NCI-H187 (cell line): ENCODE measurements at places on chromosomes 7 and 10.

DNA sequence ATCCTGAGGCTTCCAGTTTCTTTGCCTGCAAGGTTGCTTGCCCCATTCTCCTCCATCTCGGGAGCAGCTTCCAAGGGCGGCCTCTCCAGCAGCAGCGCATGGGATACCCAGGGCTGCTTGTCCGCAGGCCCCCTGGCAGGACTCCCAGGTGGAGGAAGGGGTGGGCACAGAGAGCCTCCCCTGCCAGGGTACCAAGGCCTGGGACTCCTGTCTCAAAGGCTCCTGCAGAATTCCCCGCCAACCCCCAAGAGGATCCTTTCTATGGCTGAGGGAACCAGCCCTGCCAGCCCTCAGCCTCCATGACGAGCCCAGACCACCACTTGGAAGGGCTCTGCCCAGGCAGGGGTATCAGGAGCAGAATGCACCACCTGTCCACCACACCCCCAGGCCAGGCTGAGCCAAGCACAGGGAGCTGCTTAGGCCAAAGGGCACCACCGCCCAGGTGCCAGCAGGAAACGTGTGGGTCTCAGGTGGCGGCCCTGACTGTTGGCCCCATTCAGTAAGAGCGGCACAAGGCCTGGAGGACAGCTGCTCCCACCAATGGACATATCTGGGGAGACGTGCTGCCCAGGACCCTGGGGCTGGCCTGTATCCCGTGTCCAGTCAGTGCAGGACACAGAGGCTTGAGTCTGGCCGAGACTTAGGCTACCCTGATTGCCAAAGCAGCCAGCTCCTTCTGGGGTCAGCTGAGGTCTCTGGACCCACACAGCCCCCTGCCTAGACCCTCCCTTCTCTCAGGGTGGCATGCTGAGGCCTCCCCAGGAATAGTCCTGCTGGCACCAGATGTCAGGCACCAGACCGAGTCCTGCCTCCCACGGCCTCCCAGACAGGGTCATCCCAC, 33.8 kb upstream of the INPP5A start:
- no peak for DNase-seq

GRCh38 chr7:101553018-101553770, 75.9 kb downstream of the MYL10 start:
- DNase-seq, result no peak

- no peak for DNase-seq
Measured at GRCh38 chr7:101501351-101501750, 127.7 kb downstream of the MYL10 start.

GRCh38 chr10:96507044-96507443, 6.7 kb downstream of the TLL2 start:
- DNase-seq, result no peak

- DNase-seq, result no peak
Measured at GRCh38 chr7:105662998-105663397, 81.7 kb upstream of the EFCAB10 start.

DNA sequence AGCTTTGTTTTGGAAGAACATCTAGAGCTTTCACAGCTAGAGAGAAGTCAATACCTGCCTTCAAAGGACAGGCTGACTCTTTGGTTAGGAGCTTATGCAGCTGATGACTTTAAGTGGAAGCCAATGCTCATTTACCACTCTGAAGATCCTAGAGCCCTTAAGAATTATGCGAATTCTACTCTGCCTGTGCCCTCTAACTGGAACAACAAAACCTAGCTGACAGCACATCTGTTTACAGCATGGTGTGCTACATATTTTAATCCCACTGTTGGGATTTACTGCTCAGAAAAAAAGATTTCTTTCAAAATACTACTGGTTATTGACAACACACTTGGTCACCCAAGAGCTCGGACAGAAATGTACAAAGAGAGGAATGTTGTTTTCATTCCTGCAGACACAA, 57.3 kb downstream of the PALS2 start:
- no peak for DNase-seq

GRCh38 chr10:28367929-28368484, 65.1 kb upstream of the MPP7 start:
- DNase-seq, result no peak

GRCh38 chr10:87868277-87868676, 4.9 kb downstream of the PTEN start:
- DNase-seq, result no peak

DNA sequence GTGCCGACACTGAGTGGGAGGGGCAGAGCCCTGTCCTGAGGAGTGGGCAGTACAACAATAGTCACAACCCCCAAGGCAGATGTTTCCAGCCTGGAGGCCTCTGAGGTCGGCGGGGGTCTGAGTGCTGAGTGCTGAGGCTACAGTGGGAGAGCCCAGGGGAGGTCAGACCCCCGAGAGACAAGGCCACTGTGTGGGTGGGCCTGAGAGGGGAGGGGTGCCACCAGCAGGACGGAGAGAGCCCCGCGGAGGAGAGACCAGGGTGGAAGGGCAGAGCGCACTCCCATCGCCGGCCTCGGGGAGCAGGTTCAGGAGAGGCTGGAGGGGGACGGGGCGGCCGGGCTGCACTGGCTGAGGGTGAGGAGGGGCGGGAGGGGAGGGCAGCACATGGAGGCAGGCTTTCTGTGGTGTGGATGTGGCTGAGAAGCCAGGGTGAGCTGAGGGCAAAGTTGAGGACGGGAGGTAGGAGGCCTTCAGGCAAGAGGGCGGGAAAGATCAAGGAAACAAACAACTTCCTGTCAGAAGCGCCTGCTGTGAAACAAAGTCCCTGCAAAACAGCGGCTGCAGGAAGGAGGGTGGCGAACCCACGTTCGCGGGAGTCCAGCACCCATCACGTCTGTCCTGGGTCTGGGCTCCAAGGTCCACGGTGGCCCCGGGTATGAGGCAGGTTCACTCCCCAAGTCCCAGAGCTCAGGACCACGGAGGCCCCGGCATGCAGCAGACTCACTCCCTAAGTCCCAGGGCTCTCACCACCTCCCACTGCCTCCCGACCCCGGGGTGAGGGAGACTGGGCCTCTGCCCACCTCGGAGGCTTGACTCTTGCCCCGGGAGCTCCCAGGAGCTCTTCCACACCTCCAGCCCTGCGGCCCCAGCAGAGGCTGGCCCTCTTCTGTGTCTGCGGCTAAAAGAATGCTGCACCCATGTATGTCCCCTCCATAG, 76.8 kb upstream of the NKX6-2 start:
- DNase-seq, result no peak

GRCh38 chr10:55979203-55979602, 381.9 kb downstream of the ZWINT start:
- DNase-seq, result no peak

GRCh38 chr10:120657371-120657770, 193.8 kb upstream of the WDR11 start:
- DNase-seq, result no peak

DNA sequence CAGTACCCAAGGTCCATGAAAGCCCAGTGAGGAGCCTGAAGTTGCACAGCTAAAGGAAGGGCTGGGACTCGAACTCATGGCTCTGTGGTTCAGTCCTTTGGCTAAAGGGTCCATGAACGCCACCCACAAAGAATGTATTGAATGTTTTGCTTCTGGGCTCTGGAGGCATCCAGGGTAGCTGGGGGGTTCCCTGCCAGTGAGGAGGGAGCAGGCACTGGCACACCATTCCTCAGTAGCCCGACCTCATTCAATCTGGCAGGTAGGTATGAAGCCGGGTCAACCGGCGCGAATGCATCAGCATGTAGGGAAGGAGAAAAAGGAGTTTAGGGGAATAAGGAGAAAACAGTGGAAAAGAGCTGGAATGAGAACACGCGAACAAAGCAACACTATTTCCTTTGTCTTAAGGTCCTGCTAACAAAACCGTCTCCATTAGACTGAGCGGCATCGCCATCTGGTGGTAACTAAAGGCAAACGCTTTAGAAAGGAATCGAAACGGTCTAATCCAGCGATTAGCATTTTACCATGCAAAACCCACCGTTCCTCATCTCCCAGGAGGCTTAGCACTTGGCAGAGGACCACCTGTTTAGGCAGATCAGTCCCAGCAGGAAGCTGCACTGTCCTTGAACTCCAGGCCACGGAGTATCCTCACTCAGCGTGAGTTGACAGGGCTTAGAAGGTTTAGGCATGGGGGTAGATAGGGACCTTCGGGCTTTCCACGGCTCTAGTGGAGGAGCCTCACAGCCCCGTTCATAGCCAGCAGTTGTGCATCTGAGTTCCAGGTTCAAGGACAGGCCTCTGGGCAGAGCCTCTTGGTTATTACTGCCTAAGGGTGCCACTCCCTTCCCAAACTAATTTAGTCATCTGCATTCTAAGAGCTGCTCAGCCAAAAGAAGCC, 122.8 kb downstream of the UBE2H start:
- DNase-seq, result peak; percentile 85

DNA sequence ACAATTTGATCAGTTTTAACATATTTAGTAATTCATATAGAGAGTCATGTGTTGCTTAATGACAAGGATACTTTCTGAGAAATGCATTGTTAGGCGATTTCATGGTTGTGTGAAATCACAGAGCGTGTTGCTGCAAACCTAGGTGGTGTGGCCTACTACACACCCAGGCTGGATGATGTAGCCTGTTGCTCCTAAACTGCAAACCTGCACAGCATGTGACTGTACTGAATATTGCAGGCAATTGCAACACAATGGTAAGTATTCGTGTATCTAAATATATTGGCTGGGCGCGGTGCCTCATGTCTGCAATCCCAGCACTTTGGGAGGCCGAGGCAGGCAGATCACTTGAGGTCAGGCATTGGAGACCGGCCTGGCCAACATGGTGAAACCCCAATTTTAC, 73.7 kb upstream of the BAIAP2L1 start:
- DNase-seq, result no peak

- DNase-seq, result no peak
Measured at GRCh38 chr10:77907900-77908717, 18.4 kb downstream of the DLG5 start.

GRCh38 chr10:35409094-35409582, 72.8 kb downstream of the CCNY start:
- DNase-seq, result no peak

DNA sequence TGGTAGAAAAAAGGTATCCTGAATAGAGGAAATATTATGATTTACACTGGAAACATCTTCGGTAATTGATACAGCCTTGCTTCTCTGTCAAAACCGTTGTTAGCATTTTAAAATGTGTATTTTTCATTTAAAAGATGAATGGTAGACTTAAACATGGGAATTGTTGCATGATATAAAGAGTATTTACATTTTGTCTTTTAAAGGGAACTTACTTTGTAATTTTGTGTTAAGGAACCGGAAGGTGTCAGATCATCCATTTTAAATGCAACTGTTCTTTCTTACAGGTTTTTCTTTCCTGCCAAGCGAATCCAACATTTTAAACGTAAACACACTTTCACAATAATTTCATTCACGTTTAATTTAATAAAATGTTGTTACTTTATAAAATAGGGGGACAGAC, 1.8 kb upstream of the IGF2BP3 start:
- DNase-seq, result no peak

- DNase-seq, result no peak
Measured at GRCh38 chr7:102000123-102000522, 182.7 kb downstream of the CUX1 start.

DNA sequence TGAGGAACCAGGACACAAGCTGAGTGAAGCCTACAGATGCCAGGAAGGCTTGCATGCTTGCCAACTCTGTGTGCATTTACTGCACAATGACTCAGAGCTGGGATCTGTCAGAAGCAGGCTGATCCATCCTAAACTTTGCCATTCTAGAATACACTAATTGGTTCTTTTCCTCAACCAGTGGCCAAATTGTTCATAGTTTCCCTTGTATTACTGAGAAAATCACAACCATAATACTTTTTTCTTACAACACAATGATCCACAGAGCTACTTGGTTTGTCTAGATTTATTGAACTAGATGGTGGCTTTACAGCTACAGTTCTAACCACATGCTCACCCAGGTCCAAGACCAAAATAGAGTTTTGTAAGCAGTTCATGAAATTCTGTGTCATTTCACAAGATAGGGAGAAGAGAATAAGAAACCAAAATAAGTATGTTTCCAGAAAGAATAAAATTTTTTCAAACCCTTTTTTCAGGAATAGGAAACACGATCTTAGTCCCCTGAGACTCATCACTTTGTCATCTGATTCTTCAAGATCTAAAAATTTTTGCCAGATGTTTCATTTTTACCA, 21.0 kb upstream of the LRRC17 start:
- DNase-seq, result no peak

GRCh38 chr7:48011951-48012350, 17.0 kb downstream of the SUN3 start:
- DNase-seq, result no peak

- no peak for DNase-seq
Measured at GRCh38 chr10:72322280-72323058, 32.2 kb downstream of the DNAJB12 start.

DNA sequence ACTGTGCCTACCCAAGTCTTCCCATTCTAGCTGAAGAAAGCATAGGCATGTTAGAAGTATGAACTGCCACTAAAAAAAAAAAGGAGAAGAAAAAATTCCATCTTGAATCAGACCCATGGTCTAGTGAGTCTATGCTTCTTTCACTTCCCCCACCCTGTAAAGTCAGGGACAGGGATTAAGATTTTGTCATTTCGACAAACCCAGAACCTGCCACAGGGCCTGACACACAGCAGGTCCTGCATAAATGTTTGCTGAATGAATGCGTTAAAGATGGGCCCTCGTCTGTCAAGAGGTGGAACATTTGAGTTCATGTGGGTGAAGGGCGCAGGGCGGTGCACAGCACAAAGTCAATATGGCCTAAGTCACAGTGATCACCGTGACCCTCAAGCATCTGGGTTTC, 4.9 kb downstream of the HIPK2 start:
- DNase-seq, result no peak

DNA sequence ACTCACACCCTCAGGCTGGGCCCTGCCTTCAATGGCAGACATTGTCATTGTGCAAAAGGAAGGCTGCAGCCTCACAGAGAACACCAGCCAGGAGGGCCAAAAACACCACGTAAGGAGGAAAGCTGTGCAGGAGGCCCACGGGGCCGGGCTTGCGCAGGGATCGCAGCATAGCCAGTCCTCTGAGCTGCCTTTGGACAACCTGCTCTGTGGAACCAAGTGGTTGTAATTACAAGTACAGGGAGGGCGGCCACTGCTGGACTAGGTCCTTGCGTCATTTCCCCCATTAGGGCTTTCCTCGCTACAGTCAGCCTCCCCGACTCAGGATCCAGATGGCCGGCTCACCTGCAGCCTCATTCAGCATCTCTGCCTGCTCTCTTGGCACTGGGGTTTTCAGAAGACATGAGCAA, 66.9 kb downstream of the FAM53B start:
- no peak for DNase-seq

GRCh38 chr7:516606-517456, 2.8 kb downstream of the PDGFA start:
- DNase-seq, result no peak

- no peak for DNase-seq
Measured at GRCh38 chr7:20954711-20955619, 168.3 kb upstream of the SP8 start.

GRCh38 chr10:124066781-124067714, 26.4 kb downstream of the CHST15 start:
- no peak for DNase-seq
